Colonic mucosa (tissue), 4 donors: ENCODE measurements at places on chromosomes 2 and 18. TPM values are rescaled to one million over a fixed set of nuclear protein-coding genes. Genes with fewer than 3 reads are reported as not detected.
A peak's percentile ranks its signal among the peaks of the same experiment; 100 is the strongest.

DNA sequence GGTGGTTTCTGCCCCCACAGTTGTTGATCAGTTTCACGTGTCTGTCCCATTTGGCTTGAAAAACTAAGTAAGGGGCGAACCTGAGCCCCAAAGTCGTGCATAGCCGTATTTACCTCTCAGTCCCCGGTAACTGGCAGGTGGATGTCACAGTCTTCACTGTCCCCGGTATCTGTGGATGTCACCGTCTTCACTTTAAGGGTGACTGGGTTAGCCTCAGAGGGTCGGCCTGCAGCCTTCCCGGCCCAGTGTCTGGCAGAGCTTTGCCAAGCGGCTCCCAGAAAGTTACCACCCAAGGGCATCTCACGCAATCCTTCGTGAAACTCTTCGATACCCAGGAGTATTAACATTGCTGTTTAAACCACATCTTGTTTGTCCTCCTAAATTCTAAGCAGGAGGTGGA is 125.3 kb upstream of the CTDP1 start:
- H3K4me1 ChIP-seq, result no peaks in the 10 kb centered on the region
- H3K4me3 ChIP-seq, result no peak overlapping the region
- no peaks in the 10 kb centered on the region for H3K27me3 ChIP-seq
- H3K27ac ChIP-seq, result no peak overlapping the region

- DNase-seq, result no peak
- H3K27ac ChIP-seq, result no peak overlapping the region
- no peaks in the 10 kb centered on the region for H3K36me3 ChIP-seq
- no peak overlapping the region for H3K4me3 ChIP-seq
These were observed 25.0 kb upstream of the DNAH6 start for GRCh38 chr2:84491256-84491655.

GRCh38 chr2:214560176-214560575 is 149.3 kb downstream of the VWC2L start:
- no peak overlapping the region for H3K4me3 ChIP-seq
- no peak overlapping the region for H3K27ac ChIP-seq
- H3K27me3 ChIP-seq, result no peaks in the 10 kb centered on the region
- H3K4me1 ChIP-seq, result no peaks in the 10 kb centered on the region
- no peaks in the 10 kb centered on the region for H3K36me3 ChIP-seq

- H3K4me3 ChIP-seq, result no peak overlapping the region
- H3K27me3 ChIP-seq, result no peaks in the 10 kb centered on the region
- H3K36me3 ChIP-seq, result no peaks in the 10 kb centered on the region
These were observed 151.0 kb downstream of the ARL4C start for GRCh38 chr2:234345921-234346320.

GRCh38 chr2:6222296-6222695 is 530.1 kb downstream of the SOX11 start:
- no peak overlapping the region for H3K4me3 ChIP-seq
- no peaks in the 10 kb centered on the region for H3K27me3 ChIP-seq
- no peak overlapping the region for H3K27ac ChIP-seq
- no peaks in the 10 kb centered on the region for H3K36me3 ChIP-seq

GRCh38 chr2:33168922-33169321 is 222.2 kb downstream of the LTBP1 start:
- no peaks in the 10 kb centered on the region for H3K36me3 ChIP-seq
- H3K4me3 ChIP-seq, result no peak overlapping the region
- no peak overlapping the region for H3K27ac ChIP-seq

- H3K4me1 ChIP-seq, result no peaks in the 10 kb centered on the region
- H3K4me3 ChIP-seq, result no peak overlapping the region
- H3K27ac ChIP-seq, result no peak overlapping the region
- DNase-seq, result no peak
These were observed 261.2 kb downstream of the STK39 start for GRCh38 chr2:167986223-167986622.

DNA sequence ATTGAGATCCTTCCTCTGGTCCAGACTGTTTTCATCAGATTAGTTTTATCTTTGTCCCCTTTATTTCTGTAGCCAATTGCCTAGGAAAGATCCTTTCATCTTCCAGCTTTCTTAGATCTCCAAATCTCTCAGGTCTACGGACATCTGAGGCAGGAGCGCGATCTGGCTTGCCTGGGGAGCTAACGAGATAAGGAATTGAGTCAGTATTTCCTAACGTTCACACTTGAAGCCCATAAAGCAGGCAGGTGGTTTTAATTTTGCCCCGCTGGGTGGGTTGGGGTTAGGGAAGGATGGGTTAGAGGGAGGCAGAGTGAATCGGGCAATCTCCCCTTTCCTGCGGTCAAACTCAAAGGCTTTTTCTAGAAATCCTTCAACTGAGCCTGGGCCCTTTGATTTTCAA is 727 bp upstream of the TTLL4 start:
- H3K4me3 ChIP-seq, result no peak overlapping the region
- H3K27me3 ChIP-seq, result no peaks in the 10 kb centered on the region
- H3K4me1 ChIP-seq, result peaks cover 3% of the 10 kb centered on the region
- peak; percentile 18 for DNase-seq
- H3K36me3 ChIP-seq, result no peaks in the 10 kb centered on the region
- H3K27ac ChIP-seq, result no peak overlapping the region

PDE11A gene
- 3.2 TPM for total RNA-seq

CCDC150 gene
- total RNA-seq, result 10.3 TPM

RFTN2 gene
- total RNA-seq, result 0.49 TPM

GAL3ST2 gene
- 70.2 TPM for total RNA-seq
